ENCODE measurements at places on chromosomes 4 and X. TPM values are rescaled to one million over a fixed set of nuclear protein-coding genes. Genes with fewer than 3 reads are reported as not detected.

The CENPI gene
- 22.5 TPM for total RNA-seq

The MGARP gene
- 2.8 TPM for total RNA-seq

DNA sequence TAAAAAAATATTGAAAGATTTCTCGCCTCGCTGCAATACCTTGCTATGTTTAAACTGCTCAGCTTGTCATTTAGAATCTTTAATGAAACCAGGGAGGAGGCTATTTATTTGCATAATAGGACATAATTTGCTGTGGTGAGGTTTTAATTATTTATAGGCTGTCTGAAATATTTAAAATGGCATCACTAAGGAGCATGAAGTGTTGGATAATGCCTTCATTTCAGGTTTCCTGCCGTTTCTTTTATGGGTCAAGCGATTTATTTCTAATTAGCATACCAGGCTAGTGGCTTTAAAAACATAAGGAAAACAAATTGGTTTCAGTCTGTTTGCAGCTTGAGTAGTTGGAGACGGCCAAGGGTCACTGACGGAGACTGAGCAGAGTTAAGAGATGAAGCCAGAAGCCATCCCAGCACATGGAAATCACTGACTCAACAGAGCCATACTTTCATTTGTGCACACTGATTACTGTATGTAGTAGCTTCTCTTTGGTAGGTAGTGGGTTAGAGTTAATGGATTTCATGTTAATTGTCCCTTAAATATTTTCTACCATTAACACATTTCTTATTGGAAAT lies 1962.4 kb upstream of the TENM3 start:
- DNase-seq = no peak

DNA sequence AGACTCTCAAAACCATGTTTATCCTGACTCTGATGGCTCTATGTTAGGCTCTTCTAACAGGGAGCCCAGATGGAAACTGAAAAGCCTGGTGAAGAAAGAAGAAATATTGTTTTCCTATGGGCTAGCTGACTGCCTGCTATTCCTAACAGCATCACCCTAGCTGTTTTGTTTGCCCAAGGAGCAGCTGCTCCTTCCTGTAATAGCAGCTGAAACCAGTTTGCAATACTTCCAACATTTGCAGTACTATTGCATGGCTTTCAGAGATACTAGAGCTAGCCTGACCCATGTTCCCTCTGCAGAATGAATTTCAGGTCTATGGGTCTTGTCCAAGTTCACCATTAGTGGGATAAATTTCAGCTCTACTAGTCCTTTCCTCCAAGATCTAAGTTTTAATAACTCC lies 495.2 kb downstream of the INPP4B start:
- DNase-seq = no peak

DNA sequence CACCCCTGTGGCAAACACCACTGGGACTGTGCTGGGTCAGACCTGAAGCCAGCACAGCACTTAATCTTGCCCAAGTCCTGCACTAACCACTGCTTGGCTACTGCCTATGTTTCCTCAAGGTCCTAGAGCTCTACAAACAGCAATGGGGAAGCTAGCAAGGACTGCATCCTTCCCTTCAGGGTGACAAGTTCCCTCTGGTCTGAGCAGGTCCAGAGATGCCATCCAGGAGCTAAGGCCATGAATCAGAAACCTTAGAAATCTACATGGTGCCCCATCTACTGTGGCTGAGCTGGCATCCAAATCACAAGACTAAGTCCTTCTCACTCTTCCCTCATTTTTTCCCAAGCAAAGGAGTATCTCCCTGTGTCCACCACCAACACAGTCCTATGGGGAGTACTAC lies 239.7 kb upstream of the UGT8 start:
- no peak for DNase-seq

The SLIT2 gene
- 11.7 TPM for total RNA-seq

- DNase-seq = no peak
These were observed 44.0 kb upstream of the STK26 start for GRCh38 chrX:131979116-131979515.

All from H1 (cell line).